Pancreas (tissue), 10 donors: ENCODE measurements at places on chromosomes 11 and 22. TPM values are rescaled to one million over a fixed set of nuclear protein-coding genes. Genes with fewer than 3 reads are reported as not detected.

- no peak for DNase-seq
These were observed 40.0 kb upstream of the TCF20 start for GRCh38 chr22:42310291-42311015.

- no peak for DNase-seq
These were observed 10.6 kb downstream of the EIF3M start for GRCh38 chr11:32594272-32594671.

DNA sequence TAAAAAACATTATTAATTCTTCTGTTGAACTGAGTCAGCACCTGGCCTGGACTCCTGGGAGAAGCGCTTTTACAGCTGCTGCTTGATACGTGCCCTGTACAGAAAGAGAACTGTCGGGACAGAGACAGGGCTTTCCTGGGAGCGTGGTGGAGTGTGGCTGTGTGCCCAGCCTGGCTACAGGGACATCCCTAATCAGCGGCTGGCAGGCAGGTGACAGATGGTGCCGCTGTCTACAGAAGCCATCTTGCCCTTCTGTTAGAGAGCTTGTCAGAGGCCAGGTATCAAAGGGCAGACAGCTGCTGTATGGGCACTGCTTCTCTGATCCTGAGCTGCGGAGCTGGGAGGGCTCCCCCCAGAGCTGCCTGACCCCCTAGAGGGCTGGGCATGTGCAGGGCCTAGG lies 361.8 kb downstream of the TENM4 start:
- DNase-seq = no peak

Gene CCDC87
- total RNA-seq = 0.37 TPM

- DNase-seq = no peak
These were observed 28.5 kb downstream of the AMPD3 start for GRCh38 chr11:10483584-10483983.

- no peak for DNase-seq
These were observed 94.6 kb upstream of the PITPNB start for GRCh38 chr22:28013611-28014010.

DNA sequence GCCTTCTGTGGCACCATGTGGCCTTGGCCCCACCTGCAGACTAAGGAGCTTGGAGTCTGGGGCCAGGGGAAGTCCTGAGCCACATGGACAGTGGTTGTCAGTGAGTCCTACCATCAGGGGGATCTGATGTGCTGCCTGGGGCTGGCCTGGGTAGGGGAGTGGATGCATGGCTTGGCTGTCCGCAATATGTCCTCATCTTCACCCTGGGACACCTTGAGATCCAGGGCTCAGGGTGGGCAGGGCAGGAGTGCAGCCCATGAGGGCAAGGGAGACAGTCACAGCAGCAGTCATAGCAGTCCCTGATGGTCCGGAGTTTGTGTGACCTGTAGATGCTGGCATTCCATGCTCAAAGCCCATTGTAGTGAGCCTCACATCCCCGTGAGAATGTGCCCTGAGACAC lies 256.8 kb upstream of the B3GAT1 start:
- no peak for DNase-seq

DNA sequence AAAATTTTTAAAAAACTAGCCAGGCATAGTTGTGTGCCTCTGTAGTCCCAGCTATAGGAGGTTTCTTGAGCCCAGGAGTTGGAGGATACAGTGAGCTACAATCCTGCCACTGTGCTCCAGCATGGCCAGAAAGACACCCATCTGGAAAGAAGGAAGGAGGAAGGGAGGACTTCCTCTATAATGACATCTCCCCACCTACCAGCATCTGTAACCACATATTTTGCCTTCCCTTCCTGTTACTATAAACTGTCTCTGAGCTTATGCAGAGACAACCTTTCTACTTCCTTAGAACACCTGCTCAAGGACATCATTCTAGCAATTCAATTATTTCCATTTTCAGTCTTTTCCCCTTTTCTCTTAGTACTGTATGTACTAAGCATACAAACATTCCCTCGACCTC lies 2.2 kb upstream of the NUP160 start:
- no peak for DNase-seq

Gene LYVE1
- total RNA-seq = 1.1 TPM

DNA sequence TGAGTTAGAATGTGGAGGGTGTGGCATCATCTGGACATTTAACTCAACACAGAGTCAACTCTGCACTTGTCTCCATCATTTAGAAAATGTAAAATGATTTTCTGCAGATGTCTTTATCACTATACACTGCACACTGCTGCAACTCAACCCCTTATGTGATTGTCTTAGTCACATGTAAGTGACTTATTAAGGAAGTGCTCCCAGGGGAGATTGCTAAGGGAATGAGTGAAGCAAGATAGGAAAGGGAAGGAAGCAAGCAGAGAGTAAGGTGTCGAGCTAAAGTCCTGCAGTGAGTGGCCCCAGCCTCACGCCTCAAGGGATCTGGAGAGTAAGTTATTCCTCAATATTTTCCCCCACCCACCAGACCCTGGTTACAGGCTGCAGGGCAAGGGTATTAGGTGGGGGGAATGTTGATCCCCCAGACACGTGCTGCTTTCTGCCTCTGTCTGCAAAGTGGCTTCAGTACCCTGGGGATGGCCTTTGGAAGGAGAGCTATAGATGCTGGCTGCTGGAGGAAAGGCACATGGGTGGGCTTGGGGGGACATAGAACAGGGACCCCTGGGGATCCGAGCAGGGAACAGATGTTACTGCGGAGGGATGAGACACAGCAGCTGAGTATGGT lies 7.2 kb upstream of the CBX6 start:
- DNase-seq = no peak
